ENCODE measurements at places on chromosomes 13 and 19. TPM values are rescaled to one million over a fixed set of nuclear protein-coding genes. Genes with fewer than 3 reads are reported as not detected.

The CRX gene
- not detected for total RNA-seq

The RNF17 gene
- not detected for total RNA-seq

The RDH8 gene
- 0.13 TPM for total RNA-seq

The THSD1 gene
- 6.2 TPM for total RNA-seq

The TSSK6 gene
- 1.5 TPM for total RNA-seq

The MEX3D gene
- 11.3 TPM for total RNA-seq

The ZIC5 gene
- total RNA-seq = 2.7 TPM

The ZC3H4 gene
- total RNA-seq = 21.0 TPM

The MYPOP gene
- total RNA-seq = 10.1 TPM

The C13orf42 gene
- not detected for total RNA-seq

The CBARP gene
- 2.9 TPM for total RNA-seq

The SYCN gene
- not detected for total RNA-seq

The IGFL1 gene
- total RNA-seq = 2.5 TPM

The UBL5 gene
- 420 TPM for total RNA-seq

The CERS1 gene
- total RNA-seq = 5.6 TPM

The KRTDAP gene
- not detected for total RNA-seq

The FOXA3 gene
- total RNA-seq = 0.91 TPM

The FLT3 gene
- total RNA-seq = not detected

The CRLF1 gene
- 5.1 TPM for total RNA-seq

The PSG3 gene
- total RNA-seq = 0.09 TPM

The UBE2L5 gene
- not detected for total RNA-seq

The MAST1 gene
- total RNA-seq = 1.8 TPM

The PTGIR gene
- total RNA-seq = not detected

The SIGLEC12 gene
- not detected for total RNA-seq

Measured in A549 treated with Hydrocortisone at 1 μM for 4 hours (cell line).